ENCODE measurements at places on chromosomes 16 and 17.

DNA sequence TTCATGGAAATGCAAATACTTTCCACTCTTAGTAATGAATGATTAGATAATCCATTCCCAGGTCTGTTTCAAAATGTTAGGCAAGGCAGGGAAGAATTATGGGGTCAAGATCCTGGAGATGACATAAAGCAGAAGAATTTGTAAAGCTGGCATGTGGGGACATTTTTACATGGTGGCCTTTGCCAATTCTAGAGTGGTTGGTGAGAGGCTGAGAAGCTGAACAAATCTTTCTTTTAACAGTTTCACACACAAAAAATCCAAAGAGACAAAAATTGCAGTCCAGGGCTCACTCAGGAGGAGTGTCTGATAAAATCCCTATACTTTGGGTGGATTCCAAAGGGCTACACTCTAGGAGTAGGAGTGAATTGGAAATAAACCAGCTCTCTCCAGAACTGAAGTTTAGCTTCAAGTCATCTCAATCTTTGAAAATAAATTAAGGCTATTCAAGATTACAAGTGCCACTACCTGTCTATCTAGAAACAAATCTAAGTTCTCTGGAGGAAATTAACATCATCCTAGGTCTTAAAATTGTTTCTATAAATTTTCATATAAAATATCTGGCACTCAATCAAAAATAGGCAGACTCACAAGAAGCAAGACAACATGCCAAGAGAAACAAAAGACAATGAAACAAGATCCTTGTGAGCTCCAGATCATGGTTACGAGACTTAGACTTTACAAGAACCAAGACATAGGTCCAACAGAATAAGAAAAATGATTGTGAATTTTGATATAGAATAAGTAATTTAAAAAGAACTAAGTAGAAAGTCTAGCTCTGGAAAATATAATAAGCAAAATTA is 113.0 kb upstream of the AXIN2 start:
- ATAC-seq: no peak

- ATAC-seq: no peak
Measured at GRCh38 chr17:56505154-56505756, 88.2 kb upstream of the NOG start.

GRCh38 chr17:33024688-33025486 is 33.2 kb downstream of the SPACA3 start:
- no peak for ATAC-seq

DNA sequence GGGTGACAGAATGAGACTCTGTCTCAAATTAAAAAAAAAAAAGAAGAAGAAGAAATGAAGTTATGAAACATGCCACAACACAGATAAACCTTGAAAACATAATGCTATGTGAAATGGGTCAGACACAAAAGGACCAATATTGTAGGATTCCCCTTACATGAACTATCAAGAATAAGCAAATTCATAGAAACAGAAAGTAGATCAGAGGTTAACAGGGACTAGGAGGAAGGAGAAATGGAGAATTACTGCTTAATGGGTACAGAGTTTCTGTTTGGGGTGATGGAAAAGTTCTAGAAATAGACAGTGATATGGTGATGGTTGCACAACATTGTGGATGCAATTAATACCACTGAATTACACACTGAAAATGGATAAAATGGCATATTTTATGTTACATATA is 16.3 kb downstream of the RANBP10 start:
- no peak for ATAC-seq

DNA sequence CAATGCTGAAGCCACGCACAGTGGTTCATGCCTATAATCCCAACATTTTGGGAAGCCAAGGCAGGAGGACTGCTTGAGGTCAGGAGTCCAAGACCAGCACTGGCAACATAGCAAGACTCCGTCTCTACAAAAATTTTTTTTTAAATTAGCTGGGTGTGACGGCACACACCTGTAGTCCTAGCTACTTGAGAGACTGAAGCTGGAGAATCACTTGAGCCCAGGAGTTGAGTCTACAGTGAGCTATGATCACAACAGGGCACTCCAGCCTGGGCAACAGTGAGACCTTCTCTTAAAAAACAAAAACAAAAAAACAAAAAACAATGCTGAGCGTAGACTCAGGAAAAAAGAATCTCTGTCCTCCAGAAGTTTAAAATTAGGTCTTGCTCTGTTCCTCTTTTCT is 6.1 kb downstream of the GNA13 start:
- no peak for ATAC-seq

GRCh38 chr17:81510785-81511553 is 1.6 kb downstream of the ACTG1 start:
- ATAC-seq: no peak

- ATAC-seq: no peak
Measured at GRCh38 chr17:19904924-19905323, 37.2 kb upstream of the ULK2 start.

GRCh38 chr16:20799599-20799998 is 6.7 kb downstream of the ERI2 start:
- no peak for ATAC-seq

- no peak for ATAC-seq
Measured at GRCh38 chr16:25073854-25074253, 37.7 kb upstream of the LCMT1 start.

Measured in motor neuron (in vitro differentiated cells).